ENCODE measurements at places on chromosomes 1 and 21. TPM values are rescaled to one million over a fixed set of nuclear protein-coding genes. Genes with fewer than 3 reads are reported as not detected.

The FMO2 gene
- not detected for total RNA-seq

The AADACL3 gene
- total RNA-seq = not detected

The EDARADD gene
- under 0.01 TPM for total RNA-seq

The S100A12 gene
- not detected for total RNA-seq

The RGS8 gene
- total RNA-seq = not detected

The OR10Z1 gene
- total RNA-seq = not detected

The MCL1 gene
- total RNA-seq = 149 TPM

The UBXN10 gene
- total RNA-seq = not detected

- no peak for DNase-seq
Measured at GRCh38 chr1:103122983-103123720, 14.8 kb upstream of the COL11A1 start.

GRCh38 chr21:30962013-30962412 lies 76.3 kb downstream of the KRTAP19-8 start:
- DNase-seq = no peak

DNA sequence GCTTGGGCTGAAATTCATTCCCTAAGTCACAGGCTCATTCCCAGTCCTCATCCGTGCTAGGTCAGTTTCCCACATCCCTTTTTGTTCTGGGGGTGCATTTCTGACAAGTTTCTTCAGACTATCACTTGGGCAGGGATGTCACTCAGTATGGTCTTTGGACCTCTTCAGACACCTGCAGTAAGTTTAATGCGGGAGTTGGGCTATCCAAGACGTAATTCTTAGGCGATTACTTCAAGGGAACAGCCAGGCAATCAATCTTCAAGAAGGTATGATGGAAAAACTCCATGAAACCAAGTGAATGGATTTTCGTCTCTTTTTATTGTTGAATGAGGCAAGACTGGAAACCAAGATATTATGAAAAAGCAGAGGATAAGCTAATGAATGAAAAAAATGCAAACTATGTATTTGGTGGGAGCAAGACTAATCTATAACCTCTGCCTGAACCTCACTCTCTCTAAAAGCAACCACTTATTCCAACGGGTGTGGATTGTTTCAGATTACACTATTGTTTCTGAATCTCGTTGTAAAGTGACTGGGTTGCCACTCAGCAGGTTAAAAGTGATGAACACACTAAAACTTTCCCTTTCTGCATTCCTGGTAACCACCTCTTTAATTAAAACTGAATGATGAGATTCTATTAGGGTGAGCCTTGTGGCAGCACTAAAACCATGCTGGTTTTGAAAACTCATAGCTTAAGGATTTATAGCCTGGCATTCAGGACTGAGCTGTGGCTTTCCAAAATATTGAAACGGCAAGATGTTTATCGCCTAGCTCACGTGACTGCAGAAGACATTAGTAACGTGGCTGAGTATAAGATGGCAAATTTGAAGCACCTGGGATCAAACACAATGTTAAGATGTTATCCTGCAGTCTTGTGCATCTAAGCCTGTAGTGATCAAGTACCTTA lies 1.1 kb downstream of the RASAL2 start:
- peak; percentile 41 for DNase-seq

GRCh38 chr1:198641966-198642668 lies 3.3 kb downstream of the PTPRC start:
- DNase-seq = no peak

DNA sequence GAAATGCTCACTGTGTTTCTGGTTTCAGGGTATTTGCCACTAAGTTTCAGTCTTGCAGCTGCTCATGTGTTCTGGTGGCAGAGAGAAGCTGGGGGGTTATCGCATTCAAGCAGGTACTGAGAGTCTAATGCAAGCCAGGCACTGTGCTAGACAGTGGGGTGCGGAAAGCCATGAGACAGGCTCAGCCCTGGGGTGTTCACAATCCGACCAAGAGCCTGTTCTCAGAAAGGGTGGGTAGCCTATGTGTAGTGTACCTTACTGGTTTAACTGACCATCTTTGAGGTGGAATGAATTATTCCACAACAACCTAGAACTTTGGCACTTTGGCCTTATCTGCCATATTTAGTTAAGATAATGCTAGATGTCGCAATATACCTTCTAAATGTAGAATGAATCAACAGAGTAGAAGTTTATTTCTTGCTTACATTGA lies 55.3 kb upstream of the ROR1 start:
- DNase-seq = no peak

GRCh38 chr1:8627728-8628127 lies 189.7 kb downstream of the RERE start:
- no peak for DNase-seq

GRCh38 chr1:15279576-15280230 lies 32.7 kb downstream of the FHAD1 start:
- DNase-seq = no peak

- DNase-seq = peak; percentile 52
Measured at GRCh38 chr1:2233997-2234761, 6.1 kb downstream of the SKI start.

GRCh38 chr1:154221278-154222001 lies 685 bp downstream of the UBAP2L start:
- DNase-seq = no peak

DNA sequence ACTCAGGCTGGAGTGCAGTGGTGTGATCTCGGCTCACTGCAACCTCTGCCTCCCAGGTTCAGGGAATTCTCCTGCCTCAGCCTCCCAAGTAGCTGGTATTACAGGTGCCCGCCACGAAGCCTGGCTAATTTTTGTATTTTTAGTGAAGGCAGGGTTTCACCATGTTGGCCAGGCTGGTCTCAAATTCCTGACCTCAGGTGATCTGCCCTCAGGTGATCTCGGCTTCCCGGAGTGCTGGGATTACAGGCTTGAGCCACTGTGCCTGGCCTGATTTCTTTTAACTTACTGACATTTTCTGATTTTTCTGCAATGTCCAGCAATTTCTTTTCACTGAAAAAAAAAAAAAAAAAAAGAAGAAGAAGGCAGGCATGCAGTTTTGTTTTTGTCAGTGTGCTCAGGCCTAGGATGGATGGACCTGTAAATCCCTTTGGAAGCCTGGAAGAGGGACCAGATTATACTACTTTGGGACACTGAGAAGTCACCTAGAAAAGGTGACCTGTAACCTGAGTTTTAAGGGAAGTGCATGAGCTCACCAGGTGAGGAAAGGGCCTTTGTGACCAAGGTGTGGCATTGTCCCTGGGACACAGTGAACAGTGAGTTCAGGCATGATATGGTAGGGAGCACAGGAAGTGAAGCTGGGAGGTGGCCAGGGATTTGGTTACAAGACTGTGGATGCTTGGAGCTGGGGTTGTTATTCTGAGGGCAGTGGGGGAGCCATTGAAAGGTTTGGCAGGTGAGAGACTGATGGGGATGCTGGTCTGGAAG lies 2.7 kb upstream of the TMEM61 start:
- no peak for DNase-seq

- DNase-seq = no peak
Measured at GRCh38 chr1:119828266-119828665, 17.0 kb upstream of the REG4 start.

DNA sequence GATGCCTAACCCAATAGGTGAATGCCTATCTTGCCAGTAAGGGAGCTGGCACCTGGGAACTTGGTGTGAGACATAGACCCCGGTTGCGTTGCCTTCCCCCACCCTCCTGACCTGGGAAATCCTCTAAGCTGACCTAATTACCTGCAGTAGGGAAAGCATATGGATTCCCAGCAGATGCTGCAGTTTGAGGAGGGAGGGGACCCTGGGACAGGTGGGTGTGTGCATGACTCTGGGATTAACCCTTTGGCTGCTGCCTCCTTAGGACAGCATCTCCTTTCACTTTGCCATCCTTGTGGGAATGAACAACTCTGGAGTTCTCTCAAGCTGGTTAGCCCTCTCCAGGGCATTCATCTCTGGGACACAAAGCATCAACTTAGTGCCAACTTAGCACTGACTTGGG lies 16.4 kb upstream of the NFASC start:
- DNase-seq = no peak

DNA sequence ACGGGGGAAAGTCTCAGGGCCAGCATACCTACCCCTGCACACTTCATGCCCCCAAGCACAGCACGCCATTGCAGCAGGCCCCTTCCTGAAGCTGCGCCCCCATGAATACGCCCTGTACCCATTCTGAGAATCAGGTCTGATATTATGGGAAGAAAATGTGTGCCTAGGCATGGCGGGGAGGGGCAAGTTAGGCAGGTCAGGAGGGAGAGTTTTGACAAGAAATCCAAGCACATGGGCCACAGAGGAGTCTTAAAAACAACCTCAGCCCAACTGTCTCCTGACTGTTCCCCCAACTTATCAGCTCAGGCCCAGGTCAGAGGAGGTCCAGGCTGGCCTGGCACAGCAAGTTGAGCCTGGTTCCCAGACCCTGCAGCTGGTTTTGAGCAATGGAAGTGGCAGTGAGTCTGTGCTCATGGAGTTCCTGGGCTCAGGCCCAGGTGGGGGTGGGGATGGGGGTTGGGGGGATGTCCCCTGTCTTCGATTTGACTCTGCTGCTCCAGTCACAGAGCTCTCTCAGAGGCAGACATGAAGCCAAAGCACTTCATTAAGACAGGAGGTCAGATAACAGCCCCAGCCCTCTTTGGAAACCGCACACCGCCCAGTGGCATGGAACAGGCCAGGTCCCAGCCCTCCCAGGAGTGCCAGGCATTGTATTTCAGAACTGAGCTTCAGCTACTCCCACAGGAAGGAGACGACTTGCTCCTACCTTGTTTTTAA lies 20.6 kb upstream of the BCAR3 start:
- DNase-seq = no peak

GRCh38 chr1:6127587-6128163 lies 52.4 kb downstream of the CHD5 start:
- DNase-seq = peak; percentile 70

DNA sequence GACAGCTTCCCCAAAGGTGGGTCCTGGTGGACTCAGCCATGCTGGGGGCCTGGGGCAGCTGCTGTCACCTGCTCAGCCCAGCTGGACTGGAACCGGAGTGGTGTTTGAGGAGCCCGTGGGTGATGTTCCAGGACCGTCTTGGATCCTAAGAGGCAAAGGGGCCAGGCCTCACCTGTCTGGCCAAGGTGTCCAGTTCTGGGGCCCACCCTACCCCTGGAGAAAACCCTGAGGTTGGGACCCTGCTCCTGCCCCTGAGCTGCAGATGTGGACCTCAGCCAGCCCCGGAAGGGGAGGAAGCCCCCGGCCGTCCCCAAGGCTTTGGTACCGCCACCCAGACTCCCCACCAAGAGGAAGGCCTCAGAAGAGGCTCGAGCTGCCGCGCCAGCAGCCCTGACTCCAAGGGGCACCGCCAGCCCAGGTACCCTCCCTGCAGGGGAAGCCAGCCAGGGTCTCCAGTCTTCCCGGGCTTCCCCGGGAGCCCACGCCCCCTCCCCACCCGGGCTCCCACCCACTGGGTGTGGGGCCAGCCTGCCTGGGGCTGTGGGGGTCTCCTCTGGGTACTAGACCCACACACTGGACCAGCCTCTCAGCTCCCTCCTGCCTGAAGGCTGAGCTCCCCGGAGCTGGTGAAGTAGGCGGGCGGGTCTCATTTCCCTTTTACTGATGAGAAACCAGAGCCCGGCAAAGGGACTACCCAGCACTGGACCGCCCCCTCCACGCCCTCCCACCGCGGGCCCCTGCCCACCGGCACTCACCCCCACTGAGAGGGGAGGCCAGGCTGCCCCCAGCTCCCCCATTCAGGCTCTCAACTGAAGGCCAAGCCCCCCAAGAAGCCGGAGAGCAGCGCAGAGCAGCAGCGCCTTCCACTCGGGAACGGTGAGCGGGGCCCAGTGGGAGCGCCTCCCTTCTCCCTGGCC lies 1.3 kb downstream of the AIRE start:
- DNase-seq = no peak

DNA sequence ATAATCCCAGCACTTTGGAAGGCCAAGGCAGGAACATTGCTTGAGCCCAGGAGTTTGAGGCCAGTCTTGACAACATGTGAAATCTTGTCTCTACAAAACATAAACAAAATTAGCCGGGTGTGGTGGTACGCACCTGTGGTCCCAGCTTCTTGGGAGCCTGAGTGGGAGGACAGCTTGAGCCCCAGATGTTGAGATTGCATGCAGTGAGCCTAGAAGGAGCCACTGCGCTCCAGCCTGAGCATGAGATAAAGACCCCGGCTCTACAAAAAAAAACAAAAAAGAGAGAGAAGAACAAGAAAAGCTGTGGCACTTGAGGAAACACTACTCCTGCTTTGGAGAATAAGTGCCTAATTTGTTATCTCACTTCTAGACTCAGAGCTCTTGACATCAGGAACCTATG lies 146.6 kb downstream of the GLUL start:
- no peak for DNase-seq

GRCh38 chr21:16418226-16418625 lies 688.4 kb downstream of the USP25 start:
- DNase-seq = peak; percentile 29

All from dermis microvascular lymphatic vessel endothelial cell (primary cell).